Stimulated activated CD4-positive, alpha-beta T cell treated with anti-CD3 and anti-CD28 coated beads, Interleukin-12 subunit alpha, Interleukin-12 subunit beta, amount 100 ng/mL, for 24 hours (primary cell): ENCODE measurements at places on chromosomes 16 and 17.

GRCh38 chr17:42848093-42848492 lies 2.9 kb upstream of the AOC3 start:
- DNase-seq, result no peak

- no peak for DNase-seq
These were observed 20.9 kb downstream of the NLRP1 start for GRCh38 chr17:5563456-5563855.

- DNase-seq, result peak; percentile 45
These were observed 12.7 kb downstream of the SLC35B1 start for GRCh38 chr17:49694847-49695697.

- no peak for DNase-seq
These were observed 249.2 kb downstream of the HAPSTR1 start for GRCh38 chr16:9340526-9341256.

- DNase-seq, result peak; percentile 21
These were observed 20.6 kb upstream of the SLC35G3 start for GRCh38 chr17:35214631-35215273.

GRCh38 chr17:37598145-37598544 lies 11.1 kb downstream of the SYNRG start:
- no peak for DNase-seq

GRCh38 chr17:63345611-63346010 lies 100.5 kb downstream of the CYB561 start:
- no peak for DNase-seq

DNA sequence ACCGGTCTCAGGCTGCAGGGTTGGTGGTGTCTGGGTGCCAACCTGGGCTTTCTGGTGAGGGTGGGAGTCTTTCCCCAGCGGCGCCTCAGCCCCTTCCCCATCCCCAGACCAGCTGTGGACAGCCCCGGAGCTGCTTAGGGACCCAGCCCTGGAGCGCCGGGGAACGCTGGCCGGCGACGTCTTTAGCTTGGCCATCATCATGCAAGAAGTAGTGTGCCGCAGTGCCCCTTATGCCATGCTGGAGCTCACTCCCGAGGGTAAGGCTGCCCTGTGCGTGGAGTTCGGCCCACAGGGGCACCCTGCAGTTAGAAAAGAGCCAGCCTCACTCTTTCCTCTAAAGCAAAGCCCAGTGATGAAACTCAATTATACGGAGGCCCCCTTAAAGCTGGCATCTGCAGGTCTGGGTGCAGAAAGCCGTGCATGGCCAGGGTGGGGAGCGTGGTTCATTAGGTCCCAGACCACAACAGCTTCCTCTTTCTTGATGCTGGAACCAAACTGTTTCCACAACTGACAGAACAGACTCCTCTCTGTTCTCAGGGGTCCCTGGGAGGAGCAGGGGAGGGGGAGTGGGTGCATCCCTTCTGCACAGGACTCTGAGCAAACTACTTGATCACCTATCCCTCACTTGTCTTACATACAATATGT lies 10.7 kb downstream of the GUCY2D start:
- DNase-seq, result no peak

DNA sequence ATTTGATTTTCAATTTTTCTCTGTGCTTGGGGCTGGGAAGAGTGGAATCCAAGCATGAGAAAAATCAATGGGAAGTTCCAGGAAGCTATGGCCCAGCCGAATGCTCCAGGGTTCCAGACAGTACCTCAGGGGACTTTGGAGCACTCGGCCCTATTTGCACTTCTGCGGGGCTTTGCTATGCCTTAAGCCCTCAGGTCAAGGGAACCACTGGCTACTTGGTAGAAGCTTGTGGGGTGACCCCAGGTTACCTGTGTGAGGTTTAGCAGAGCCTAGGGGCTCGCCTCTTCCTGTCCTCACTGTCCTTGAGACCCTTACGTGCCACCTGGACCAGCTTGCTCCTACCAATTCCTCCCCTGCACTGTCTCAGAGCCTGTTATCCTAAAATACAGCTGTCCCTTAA lies 121.3 kb downstream of the MGAT5B start:
- DNase-seq, result no peak

DNA sequence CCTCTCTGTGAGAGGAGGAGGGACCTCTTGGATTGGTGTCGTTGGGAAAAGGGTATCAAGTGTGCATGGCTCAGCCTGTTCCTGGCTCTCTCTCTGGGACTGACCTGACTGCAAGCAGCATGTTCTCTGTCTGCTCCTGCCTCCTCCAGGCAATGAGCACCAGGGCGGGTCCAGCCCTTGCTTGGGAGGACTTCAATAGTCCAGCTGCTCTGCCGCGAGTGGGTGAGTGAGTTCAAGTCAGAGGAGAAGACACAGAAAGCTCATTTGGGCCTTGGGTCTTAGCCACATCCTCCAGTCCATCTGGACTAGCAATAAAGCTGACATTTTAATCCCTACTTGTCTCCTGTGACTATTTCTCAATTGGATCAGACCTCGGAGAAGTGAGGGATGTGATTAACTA lies 25.2 kb upstream of the TNS4 start:
- no peak for DNase-seq

- DNase-seq, result no peak
These were observed 119.1 kb downstream of the FTO start for GRCh38 chr16:53822936-53823529.

DNA sequence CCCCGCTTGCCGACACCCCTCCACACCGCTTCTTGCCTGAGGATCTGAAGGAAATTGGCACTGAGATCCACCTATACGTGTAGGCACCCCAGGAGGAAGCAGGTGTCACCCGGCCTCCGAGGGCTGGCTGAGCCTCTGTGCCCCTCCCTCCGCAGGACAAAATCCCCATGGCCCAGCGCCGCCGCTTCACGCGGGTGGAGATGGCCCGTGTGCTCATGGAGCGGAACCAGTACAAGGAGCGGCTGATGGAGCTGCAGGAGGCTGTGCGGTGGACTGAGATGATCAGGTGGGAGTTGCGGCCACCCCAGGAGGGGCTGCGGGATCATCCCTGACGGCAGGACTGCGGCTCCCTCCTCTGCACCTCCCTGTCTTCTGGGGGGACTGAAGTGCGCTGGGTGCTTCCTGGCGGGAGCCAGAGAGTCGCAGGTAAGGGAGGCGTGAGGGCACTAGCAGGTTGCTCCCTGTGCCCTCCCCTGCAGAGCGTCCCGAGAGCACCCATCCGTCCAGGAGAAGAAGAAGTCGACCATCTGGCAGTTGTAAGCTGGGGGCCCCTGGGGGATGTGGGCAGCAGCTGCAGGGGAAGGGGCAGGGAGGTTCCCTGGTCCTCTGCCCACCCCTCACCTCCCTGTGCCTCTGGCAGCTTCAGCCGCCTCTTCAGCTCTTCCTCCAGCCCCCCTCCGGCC lies 9.0 kb downstream of the NME3 start:
- DNase-seq, result no peak

- no peak for DNase-seq
These were observed 203.6 kb downstream of the CPPED1 start for GRCh38 chr16:12600116-12600515.

DNA sequence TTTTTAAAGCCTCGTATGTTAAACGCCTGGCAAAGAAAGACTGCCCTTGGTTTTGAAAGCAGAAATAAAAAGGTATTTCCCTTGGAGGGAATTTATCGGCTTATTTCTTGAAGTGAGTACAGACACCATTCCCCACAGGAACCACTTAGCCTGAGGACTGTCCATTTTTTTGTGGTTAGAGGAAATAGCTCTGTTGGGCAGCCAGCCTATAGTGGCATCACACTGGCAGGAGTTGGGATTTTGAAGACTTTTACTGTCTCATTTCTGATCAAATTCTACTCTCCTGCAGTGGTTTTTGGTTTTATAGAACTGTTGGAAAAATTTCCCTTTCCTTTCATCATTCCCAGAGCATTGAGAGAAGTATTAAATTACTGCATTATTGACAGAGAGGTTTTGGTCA lies 34.1 kb upstream of the CDC6 start:
- DNase-seq, result no peak

DNA sequence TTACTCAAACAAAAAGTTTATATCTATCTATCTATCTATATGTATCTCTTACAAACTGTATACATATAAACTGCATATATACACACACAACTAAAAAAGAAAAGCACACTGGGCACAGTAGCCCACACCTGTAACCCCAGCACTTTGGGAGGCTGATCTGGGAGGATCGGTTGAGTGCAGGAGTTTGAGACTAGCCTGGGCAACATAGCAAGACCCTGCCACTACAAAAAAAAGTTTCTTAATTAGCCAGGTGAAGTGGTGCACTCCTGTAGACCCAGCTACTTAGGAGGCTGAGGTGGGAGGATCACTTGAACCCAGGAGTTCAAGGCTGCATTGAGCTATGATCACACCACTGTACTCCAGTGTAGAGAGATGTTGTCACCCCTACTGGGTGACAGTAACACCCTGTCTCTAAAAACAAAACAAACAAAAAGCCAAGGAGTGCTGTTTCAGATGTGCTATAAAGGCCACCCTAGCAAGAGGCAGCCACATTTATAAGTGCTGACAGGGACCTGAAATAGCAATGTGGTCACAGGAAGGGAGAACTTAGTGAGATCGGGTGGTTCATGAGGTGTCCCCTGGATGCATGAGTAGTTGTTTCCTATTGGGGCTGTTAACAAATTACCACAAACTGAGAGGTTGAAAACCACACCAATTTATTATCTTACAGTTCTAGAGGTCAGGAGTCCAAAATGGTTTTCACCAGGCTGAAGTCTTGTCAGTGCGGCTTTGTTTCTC lies 4.8 kb downstream of the CD2BP2 start:
- DNase-seq, result no peak

DNA sequence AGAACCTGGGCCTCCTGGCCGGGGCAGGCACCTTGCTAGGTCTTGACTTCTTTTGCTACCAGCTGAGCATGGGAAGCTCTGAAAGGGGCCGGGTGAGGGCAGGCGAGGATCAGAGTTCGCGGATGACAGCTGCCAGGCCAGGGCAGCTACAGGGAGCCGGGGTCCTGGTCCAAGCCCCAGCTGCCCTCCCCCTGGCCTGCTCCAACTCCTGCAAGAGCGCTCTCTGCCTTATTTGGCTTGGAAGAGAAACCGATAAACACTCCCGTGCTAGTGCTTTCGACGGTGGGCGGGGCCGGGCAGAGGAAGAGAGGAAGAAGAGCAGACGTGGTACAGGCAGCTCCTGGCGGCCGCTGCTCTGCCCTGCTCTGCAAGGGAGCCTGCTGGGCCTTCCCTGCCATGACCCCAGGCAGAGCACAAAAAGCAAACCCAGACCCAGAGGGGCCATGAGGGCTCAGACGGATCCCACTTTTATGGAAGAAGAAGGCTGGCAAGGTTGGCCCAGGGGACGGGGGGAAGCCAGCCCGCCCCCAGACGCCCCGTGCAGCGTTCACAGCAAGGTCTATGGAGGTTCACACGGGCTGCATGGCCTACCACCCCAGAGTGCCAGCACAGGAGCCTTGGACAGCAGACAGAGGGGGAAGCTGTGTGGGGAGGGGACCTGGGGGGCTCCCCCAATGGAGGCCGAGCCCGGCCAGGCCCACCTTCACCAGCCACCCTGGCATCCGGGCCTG lies 25.6 kb downstream of the PIEZO1 start:
- no peak for DNase-seq

- DNase-seq, result no peak
These were observed 75.4 kb upstream of the SDK2 start for GRCh38 chr17:73719588-73720071.

- no peak for DNase-seq
These were observed 60.7 kb downstream of the WSB1 start for GRCh38 chr17:27354491-27355081.

GRCh38 chr16:72236866-72237265 lies 64.9 kb upstream of the PMFBP1 start:
- no peak for DNase-seq

- DNase-seq, result no peak
These were observed 24.3 kb downstream of the PELP1 start for GRCh38 chr17:4679658-4680057.

DNA sequence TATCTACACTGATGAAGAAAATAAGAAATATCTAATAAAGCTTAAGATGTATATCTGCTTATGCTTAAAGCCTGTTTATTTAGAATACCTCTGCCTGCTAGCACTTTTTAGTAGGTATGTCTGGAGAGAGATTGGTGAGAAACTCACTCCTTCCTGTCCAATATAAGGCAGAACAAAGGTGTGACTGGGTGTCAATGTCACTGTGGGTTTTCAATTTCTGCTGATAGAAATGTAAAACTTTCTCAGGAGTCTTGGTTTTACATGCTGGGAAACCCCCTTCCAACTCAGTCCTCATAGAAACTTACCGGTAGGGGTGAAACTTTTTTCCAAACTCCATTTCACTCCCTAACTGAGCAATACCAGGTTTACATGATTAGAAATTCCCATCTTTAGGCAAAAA lies 17.8 kb upstream of the MPHOSPH6 start:
- no peak for DNase-seq

GRCh38 chr17:67139784-67140665 lies 95.7 kb downstream of the CACNG1 start:
- DNase-seq, result no peak

DNA sequence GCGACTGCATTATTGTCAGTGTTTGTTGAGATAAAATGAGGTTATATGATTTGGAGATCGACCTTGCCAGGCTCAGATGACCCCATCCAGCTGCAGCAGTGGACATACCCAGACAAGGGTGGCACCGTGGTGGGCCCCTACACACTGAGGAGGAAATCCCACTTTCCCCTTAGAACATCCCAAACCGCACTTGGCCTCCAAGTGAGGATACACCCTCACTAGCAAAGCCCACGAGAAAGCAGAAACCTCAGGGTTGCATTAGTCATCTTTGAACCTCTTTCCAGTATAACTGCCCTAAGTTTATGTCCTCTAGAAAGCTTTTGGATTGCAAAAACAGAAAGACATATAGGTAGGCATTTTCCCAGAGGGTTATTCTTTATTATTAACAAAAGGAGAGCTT lies 101.5 kb downstream of the CLEC16A start:
- DNase-seq, result no peak

GRCh38 chr17:31856750-31857149 lies 2.3 kb downstream of the COPRS start:
- no peak for DNase-seq

GRCh38 chr17:7560172-7561027 lies 1.3 kb upstream of the SENP3 start:
- DNase-seq, result peak; percentile 67

GRCh38 chr17:44146375-44147346 lies 4.9 kb downstream of the HROB start:
- DNase-seq, result no peak

GRCh38 chr16:68399456-68399855 lies 48.9 kb downstream of the SMPD3 start:
- DNase-seq, result no peak

- DNase-seq, result no peak
These were observed 24.6 kb downstream of the TBCD start for GRCh38 chr17:82776454-82776853.

GRCh38 chr17:45116434-45117016 lies 15.8 kb downstream of the PLCD3 start:
- no peak for DNase-seq

DNA sequence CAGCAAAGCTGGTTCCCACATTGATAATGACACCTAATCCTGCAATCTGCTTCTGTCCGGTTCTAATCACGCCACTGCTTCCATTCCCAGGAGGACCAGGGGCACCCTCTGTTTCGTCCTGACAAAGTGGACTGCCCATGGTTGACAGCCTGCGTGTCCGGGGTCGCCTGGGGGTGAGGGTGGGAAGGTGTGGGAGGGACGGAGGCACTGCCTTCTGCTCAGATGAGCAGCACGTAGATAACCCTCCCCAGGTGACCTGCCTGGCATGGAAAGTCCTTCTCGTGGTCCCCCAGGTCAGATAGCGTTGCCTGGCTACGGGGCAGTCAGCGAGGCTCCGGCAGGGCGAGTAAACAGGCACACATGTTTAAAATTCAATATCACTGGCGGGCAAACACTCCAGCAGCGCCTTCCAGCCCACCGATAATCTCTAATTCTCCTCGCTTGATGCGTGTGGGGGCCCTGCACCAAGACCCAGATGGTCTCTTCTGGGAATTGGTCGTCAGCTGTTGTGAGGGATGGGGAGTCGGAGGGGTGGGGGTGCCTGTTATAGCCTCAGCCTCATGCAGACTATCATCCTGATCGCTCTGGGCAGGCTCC lies 132.2 kb downstream of the RAP1GAP2 start:
- no peak for DNase-seq
